ENCODE measurements at places on chromosomes 2 and 18.

DNA sequence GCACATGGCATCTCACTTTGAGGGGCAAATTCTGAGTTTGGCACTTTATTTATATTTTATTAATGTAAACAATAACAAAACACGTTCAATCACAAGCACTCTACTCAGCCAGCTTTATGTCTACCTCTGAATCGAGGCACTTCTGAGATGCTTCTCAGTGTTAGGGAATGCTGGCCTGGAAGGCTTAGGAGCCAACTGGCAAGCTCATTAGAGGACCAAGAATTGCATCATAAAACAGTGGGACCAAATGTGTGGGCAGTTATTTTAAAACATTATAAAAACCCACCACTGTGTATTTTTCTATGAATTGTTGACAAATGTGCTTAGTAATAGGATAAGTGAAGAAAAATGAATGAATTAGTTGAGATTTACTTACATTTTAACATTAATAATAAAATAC, 46.8 kb upstream of the SMIM21 start:
- no peak for DNase-seq

DNA sequence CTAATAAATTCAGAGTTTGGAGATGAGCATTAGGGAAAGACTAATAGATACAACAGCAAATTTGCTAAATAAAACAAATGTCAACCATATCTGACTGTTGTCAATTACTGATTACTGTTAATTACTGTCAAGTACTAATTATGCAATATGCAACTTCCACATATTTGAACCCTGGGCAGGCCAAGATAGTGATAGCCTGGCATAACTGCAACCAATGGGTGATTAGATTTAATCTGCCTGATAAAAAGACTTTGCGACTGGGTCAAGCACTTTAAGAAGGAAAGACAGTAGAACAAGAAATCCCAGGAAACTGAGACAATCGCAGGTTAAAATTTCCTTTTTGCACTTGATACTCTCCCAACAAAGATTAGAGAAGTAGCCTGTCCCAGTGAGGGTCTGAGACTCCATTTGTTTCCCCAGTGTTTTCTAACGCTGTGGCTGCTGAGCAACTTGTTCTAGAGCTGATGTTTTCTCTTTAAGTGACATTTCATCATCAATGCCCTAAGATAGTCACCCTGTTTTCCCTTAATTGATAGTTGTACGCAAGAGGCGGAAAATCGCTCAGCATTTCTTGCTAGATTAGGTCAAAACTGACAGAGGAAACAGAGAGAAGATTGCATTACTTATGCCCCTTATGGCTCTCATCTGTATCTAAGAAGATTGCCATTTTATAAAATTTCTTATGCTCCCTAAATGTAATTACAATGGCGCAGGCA, 17.8 kb downstream of the ARHGAP15 start:
- no peak for DNase-seq

DNA sequence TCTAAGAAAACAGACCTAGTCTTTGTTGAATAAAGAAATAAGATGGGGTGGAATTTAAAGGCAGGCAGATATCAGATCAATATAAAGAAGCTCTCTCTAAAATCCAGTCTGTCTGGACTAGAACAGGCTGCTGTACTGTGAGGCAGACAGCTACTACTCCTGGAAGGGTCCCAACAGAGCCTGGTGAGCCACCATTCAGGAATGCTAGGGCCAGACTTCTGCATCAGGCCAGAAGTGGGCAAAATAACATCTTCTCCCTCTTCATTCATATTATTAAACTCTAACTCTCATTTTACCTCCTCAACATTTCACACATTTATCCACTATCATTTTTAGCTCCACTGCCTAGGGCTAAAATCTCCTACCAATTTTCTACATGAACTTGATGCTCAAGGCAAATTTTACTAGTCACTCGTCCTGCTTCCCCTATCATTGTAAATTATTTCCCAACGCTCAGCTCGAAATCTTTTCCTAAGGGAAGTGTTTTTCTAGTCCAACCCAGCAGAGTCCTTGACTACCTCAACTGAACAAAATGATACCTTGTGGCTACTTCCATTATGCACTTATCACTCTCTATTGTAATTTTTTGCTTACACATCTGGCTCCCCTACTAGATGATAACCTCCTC, 45.2 kb upstream of the GLS start:
- no peak for DNase-seq

DNA sequence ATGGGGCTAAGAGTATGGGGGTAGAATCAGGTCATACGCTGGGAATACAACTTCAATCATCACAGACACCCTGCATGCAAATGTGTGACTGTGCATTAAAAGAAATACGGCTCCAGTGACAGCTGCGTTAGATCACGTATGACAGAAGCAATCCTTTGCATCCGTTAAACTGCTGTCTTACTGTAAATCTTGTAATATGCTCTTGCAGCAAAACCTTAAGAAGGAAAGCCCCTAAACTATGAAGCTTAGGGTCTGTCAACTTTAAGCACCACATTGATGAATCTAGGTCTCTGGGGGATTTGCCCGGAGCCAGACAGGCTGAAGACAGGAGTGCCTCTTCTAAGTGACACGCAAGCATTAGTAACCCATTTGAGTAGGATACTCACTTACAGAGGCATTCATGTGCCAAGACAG, 84.7 kb upstream of the EML6 start:
- no peak for DNase-seq

DNA sequence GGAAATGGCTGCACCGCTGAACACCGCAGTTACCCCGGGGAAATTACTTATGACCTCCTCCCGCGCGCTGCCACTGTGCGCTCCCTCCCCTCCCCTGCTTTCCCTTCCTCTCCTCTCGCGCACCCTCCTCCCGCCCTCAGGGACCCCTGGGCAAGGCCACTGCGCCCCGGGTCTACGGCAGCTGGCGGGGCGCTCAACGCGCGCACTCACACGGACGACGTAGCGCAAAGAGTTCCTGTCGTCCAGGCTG, 7.9 kb downstream of the ALPP start:
- no peak for DNase-seq

- DNase-seq = no peak
Measured at GRCh38 chr2:573805-574392, 103.3 kb downstream of the TMEM18 start.

DNA sequence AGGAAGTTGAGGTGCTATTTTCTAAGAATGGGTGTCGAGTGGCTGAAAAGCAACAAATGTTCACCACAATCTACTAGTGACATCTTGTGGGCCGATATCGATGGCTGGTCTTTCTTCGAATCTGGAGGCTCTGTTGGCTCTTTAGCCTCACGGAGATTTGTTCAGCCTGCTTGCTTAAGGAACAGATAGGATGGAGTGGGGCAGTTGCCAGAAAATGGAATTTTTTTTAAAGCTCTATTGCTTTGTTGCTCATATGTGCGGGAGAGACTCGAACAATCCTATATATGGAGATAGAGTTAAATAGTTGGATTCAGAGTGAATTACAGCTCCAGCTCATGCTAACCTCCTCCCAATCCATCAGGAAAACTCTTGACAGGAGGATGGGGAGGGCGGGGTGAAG, 70.9 kb upstream of the LYPD6B start:
- no peak for DNase-seq

- no peak for DNase-seq
Measured at GRCh38 chr2:139080244-139080643, 300.1 kb upstream of the NXPH2 start.

DNA sequence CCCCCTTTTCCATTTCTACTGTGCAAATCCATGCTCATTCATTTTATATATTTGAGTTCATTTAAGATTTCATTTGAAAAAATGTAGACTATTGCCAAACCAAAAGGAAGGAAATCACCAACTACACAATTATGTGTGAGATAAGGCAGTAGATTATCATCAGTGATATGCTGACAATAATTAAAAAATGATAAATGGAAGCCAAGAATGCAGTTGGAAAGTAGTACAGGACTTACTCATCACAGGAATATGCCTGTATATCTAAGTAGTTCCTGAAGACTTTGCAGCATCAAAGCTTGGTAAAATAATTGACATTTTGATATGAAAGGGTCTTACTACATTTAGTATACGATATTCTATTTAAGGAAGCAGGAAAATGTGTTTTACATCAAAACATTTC, 166.1 kb upstream of the OTX1 start:
- no peak for DNase-seq

- no peak for DNase-seq
Measured at GRCh38 chr18:54529444-54529843, 61.6 kb upstream of the DYNAP start.

GRCh38 chr2:21892140-21892539, 768.4 kb downstream of the TDRD15 start:
- DNase-seq = no peak

GRCh38 chr2:176171351-176172006, 14.4 kb downstream of the HOXD3 start:
- no peak for DNase-seq

DNA sequence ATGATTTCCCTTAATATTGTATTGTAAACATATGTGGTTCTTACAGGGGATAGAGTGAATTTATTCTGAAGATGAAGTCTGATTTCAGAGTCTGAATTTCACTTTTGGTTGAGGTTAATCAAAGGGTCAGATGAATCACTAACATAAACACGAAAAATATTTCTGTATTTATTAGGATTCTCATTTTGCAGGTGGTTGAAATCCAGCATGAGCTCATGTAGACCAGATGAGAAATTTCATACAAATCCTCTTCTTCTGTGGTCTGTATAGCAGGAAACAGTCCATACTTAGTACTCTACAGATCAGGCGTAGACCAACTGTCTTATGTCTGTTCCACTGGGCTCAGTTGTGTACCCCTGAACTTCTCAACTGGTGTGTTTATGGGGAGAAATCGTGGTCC, 157.8 kb downstream of the BABAM2 start:
- no peak for DNase-seq

DNA sequence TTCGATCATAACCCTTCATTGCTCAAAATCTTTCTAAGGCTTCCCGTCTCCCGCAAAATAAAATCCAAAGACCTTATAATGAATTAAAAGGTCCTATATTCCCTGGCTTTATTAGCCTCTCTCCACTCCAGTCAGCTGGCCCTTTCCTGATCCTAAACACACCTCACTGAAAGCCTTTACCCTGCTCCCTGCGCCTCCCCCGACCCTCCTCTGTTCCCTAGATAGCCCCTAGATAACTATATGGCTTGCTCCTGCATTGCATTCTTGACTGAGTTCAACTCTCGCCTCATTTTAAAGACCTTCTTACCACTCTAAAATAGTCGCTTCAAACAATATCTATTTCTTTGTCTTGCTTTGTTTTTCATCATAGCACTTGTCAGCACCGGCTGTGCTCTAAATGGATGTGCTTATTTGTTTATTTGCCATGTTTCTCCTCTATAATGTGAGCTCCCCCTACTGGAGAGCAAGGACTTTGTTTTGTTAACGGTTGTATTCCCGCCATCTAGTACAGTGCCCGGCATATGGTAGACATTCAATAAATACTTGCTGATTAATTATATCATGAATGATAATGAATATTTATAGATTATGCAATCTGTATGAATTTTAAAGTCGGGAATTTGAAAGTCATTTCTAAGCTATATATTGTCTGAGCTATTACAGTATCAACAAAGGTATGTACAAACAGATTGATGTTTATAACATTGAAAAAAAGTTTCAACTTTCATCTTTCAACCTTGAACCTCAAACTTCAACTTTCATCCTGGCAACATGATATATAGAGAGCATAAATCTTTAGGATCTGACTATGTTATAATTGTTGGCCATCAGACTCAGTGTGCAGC, 32.4 kb upstream of the VIT start:
- peak; percentile 35 for DNase-seq

DNA sequence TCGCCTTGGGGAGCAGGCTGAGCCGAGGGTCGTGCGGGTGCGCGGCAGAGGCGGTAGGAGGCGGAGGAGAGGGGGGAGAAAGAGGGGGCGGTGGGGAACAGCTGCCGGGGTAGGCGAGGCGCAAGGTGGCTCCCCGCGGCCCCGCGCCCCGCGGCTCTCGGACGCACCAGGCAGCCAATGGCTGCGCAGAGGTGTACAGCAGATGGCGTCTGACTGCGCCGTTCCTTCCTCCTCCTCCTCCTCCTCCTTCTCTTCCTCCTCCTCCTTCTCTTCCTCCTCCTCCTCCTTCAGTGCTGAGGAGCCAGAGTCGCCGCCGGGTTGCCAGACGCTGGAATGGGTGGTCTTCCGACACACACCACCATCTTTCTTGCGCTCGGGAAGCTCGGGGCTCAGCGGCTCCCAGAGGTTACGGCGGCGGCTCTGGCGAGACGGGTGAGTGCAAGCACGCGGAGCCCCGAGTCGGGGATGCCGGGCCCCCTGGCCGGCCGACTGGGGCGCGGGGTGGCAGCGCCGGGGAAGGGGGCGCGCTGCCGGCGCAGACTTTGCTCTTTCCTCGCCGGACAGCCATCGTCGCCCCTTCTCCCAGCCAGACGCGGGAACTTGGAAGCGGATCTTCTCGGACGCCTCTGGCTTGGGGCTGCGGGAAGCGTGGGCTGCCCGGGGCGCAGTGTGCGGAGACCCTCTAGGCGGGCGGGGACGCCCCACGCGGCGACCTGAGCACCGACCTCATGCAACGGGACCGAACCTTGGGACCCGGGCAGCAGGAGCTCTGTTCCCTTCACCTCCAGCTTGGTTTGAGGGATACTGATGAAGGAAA, at the start of gene THSD7B:
Gene THSD7B (plus strand): TSS at position 290 of the 817 bp plus-strand sequence. CDS start 116,634 bp downstream, outside the sequence.
- no peak for DNase-seq

GRCh38 chr2:54977149-54977548, 73.1 kb downstream of the RTN4 start:
- no peak for DNase-seq

DNA sequence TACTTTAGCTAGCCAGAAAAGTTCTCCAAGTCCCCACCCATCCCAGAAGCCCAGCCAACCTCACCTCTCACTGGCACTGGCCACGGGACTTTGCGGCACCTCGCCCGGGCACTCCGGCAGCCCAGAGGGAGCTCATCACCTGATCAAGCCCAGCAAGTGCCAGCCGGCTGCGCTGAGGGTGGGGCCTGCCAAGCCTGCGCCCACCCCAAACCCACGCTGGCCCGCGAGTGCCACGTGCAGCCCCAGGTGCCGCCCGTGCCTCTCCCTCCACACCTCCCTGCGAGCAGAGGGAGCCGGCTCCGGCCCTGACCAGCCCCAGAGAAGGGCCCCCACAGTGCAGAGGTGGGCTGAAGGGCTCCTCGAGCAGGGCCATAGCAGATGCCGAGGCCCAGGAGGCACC, 585.0 kb upstream of the HS6ST1 start:
- no peak for DNase-seq

GRCh38 chr2:74297950-74298349, 45.3 kb downstream of the SLC4A5 start:
- DNase-seq = no peak

- DNase-seq = no peak
Measured at GRCh38 chr2:181658444-181658843, 1.5 kb upstream of the CERKL start.

DNA sequence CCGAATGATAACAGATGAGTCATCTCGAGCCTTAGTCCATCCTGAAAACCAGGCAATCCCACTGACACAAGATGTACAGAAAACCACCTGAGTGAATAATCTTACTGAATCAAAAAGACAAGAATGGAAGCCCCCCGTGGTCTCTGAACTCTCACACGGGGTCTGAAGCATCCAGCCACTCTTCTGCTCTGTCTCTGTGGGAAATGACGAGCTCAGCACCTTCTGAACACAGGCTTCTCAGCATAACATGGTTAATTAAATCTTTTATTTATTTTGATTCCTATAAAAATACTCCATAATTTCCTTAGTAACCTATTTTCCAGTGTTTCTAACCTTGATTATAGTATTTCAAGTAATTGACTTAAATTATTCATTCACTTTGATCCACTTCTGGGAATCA, 203.7 kb downstream of the TMEM163 start:
- no peak for DNase-seq

- no peak for DNase-seq
Measured at GRCh38 chr18:13548966-13549879, 177.1 kb downstream of the FAM210A start.

GRCh38 chr2:84481702-84482101, 22.6 kb upstream of the SUCLG1 start:
- peak; percentile 29 for DNase-seq

GRCh38 chr18:12442946-12443345, 35.2 kb downstream of the PRELID3A start:
- DNase-seq = no peak
